ENCODE measurements at places on chromosomes 3 and 15. TPM values are rescaled to one million over a fixed set of nuclear protein-coding genes. Genes with fewer than 3 reads are reported as not detected.
A peak's percentile ranks its signal among the peaks of the same experiment; 100 is the strongest.

GRCh38 chr3:121894301-121894990 is at the start of gene SLC15A2:
Gene SLC15A2, plus strand, starts transcription at chr3:121894401. Its CDS starts 76 bp downstream, at chr3:121894477.
- H3K27ac ChIP-seq: no peak within 1 kb of the TSS
- peaks cover 2% of the 10 kb centered on the region for H3K36me3 ChIP-seq
- no peaks in the 10 kb centered on the region for H3K27me3 ChIP-seq
- DNase-seq: no peak
- no peak within 1 kb of the TSS for H3K4me3 ChIP-seq

DNA sequence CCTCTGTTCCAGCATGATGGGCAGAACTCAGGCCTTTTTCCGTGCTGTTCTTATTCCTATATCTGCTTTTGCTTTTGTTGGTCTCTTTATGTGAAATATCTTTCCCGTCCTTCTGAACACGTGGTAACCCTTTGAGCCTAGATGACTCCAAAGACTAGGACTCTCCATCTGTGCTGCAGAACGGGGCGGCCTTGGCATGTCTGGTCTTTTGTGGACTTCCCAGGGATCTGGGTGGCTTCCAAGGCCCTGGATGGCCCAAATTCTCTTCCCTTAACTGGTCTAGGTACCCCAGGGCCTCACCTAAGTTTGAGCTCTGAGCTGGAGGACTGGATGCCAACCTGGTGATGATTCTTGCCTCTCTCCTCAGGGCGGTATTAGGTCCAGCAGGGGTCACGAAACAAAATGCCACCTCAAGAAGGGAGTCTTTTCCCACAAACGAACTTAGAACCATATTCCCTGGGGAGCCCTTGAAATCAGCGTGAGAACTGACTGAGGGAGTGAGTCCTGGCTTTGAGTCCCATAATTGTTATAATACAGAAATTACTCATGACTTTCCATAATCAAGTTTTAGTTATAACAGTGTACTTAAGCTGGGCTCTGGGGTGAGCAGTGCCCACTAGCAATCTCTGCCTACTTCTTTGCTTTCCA is 13.8 kb downstream of the TLNRD1 start:
- H3K27me3 ChIP-seq: no peaks in the 10 kb centered on the region
- no peaks in the 10 kb centered on the region for H3K36me3 ChIP-seq
- H3K4me3 ChIP-seq: no peak overlapping the region
- no peak for DNase-seq

DNA sequence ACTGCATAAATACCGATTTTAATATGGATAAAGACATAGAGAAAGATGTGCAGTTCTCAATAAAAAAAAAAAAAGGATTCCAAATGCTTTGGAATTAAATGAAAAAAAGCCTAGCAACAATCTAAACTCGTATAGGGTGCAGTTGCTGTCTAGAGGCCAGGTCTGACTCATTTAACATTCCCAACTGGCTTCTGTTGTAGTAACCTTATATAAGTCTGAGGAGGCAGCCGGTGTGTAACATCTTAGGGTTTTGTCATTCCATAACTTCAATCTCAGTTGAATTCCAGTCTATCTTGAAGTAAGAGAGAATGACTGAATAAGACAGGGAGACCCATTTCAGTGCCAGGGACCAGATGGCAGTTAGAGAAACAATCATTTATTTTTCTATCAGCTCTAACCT is 6.5 kb downstream of the PDCD10 start:
- no peaks in the 10 kb centered on the region for H3K36me3 ChIP-seq
- H3K4me3 ChIP-seq: no peak overlapping the region
- H3K4me1 ChIP-seq: peaks cover 19% of the 10 kb centered on the region
- no peaks in the 10 kb centered on the region for H3K27me3 ChIP-seq
- no peak for DNase-seq
- H3K27ac ChIP-seq: no peak overlapping the region

GRCh38 chr3:116423374-116423773 is 21.9 kb downstream of the LSAMP start:
- DNase-seq: no peak
- H3K36me3 ChIP-seq: no peaks in the 10 kb centered on the region
- H3K4me1 ChIP-seq: peaks cover 15% of the 10 kb centered on the region
- H3K4me3 ChIP-seq: no peak overlapping the region
- peak overlapping the region; percentile 47 for H3K27ac ChIP-seq

DNA sequence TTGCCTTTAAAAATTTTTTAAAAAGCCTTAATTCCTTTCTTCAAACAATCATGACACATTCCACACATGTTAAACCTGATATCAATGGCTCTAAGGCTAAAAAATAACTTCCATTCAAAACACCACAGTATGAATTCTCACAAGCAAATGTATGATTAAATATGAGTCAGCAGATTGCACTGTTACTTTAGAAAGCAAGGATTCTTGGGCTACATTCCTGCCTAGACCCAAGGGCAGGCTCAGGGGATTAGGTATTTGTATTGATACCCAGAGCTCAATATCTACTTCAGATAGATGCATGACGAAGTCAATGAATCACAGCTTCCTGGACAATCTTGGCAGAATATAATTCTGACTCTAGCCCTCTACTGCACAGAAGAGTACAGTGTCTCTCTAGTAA is 65.7 kb downstream of the RARB start:
- no peak for DNase-seq
- no peak overlapping the region for H3K4me3 ChIP-seq
- no peaks in the 10 kb centered on the region for H3K27me3 ChIP-seq
- peak overlapping the region; percentile 54 for H3K27ac ChIP-seq

GRCh38 chr3:61257148-61257547 is 5.9 kb upstream of the FHIT start:
- H3K27me3 ChIP-seq: peaks cover 1% of the 10 kb centered on the region
- H3K27ac ChIP-seq: no peak overlapping the region
- no peak overlapping the region for H3K4me3 ChIP-seq
- DNase-seq: no peak
- peaks cover 7% of the 10 kb centered on the region for H3K36me3 ChIP-seq
- H3K4me1 ChIP-seq: peaks cover 4% of the 10 kb centered on the region

EEFSEC gene
- total RNA-seq: 19.4 TPM

XCR1 gene
- not detected for total RNA-seq

FOXB1 gene
- total RNA-seq: not detected

SPSB4 gene
- total RNA-seq: 12.9 TPM

Data from mesothelial cell of epicardium (in vitro differentiated cells).